ENCODE measurements at places on chromosomes 12 and 14.

DNA sequence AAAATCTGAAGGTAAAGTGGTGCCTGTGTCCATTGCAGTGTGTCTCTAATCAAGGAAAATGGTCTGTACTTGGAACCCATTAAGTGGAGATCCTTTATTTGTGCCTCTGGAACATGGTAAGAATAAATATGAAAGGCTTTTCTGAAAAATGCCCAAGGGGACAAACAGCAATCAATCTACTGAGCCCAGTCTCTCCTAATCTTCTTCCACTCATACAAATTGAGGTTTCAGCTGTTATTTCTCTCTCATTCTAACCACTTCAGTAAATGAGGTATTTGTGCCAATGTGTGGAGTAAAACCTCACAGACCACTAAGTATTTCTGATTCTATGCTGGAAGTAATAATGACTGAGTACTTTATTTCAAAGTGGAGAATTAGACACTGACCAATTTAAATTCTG is 82.3 kb upstream of the ST8SIA1 start:
- no peak for DNase-seq

DNA sequence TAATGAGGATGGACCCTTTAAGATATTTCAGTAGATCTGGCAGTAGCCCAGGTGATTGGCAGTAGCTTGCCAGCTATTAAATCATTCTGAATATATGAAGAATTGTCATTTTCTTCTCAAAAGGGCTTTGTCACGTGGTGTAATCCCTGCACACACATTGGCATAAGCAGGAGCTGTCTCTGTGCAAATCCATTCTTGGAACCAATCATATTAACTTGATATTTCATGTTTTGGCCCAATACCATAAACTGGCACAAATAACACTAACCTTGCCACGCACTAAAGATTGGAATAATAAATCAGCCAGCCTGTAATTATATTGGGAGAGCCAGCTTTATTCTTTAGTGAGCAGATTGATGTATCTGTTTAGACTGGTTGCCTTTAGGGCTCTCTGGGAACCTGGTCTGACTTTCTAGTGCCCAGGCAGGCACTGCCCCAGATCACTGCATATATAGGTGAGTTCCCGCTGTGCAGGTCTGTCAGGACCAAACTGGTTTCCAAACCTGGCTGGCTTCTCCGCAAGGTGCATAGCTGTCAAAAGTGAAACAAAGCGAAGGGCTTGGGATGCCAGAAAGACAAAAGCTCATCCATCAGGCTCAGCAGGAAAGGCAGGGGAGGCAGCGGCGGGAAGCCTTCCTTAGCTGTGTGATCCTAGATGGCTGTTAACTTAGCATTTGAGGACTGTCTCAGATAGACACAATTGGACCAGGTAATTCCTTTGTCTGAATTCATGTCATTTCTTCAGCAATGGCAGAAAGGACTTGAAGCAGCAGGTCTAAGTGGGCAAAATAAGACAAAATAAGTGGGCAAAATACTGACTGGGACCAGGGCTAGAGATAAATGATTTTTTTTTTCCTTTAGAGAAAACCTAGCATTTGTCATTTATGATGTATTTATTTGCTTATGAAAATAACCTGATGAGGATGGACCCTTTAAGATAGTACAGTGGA is 128.8 kb upstream of the DYRK2 start:
- DNase-seq = no peak

GRCh38 chr12:68530965-68531364 is 79.7 kb upstream of the RAP1B start:
- no peak for DNase-seq

DNA sequence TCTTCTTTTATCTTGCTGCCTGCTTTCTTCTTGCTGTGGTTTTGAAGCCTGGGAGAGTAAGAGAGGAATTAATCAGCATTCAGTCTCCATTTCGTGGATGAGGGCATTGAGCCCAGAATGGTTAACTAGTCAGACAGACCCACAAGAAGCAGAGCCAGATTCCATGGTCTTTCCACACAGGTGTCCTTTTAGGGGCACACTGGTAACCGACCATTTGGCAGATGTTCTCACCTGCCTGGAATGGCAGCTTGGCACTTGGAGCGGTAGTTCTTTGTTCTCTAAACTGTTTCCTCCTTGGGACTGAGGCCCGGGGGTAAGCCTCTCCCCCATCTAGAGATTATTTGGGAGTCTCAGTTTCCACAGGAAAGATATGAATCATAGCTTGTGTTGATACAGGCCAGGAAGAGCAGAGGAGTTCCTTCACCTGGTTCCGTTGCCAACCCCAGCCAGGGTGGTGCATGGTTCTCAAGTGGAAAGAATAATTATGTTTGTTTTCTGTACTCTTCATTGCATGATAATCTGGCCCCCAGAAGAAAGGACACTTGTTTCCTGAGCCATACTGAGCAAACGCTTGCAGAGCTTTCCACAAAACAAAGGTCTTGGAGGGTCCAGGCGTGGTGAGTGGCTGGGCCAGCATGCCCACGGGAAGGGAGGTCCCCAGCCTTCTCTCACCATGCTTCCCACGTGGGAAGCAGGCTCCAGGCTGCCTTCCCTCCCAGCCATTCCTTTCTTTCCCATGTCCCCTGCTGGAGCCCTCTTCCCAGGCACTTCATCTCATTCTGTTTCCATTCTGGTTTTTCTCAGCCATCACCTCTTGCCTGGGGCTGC is 2.0 kb upstream of the KRT75 start:
- DNase-seq = no peak

DNA sequence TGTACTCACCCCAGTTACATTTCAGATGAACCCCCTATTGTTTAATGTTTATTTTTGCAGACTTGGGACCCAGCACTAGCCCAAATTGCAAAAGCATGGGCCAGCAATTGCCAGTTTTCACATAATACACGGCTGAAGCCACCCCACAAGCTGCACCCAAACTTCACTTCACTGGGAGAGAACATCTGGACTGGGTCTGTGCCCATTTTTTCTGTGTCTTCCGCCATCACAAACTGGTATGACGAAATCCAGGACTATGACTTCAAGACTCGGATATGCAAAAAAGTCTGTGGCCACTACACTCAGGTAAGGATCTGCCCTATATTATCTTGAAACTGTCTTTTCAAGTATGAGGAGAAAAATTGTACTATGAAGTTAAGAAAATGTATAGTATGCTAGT is 1.2 kb downstream of the GLIPR1 start:
- no peak for DNase-seq

DNA sequence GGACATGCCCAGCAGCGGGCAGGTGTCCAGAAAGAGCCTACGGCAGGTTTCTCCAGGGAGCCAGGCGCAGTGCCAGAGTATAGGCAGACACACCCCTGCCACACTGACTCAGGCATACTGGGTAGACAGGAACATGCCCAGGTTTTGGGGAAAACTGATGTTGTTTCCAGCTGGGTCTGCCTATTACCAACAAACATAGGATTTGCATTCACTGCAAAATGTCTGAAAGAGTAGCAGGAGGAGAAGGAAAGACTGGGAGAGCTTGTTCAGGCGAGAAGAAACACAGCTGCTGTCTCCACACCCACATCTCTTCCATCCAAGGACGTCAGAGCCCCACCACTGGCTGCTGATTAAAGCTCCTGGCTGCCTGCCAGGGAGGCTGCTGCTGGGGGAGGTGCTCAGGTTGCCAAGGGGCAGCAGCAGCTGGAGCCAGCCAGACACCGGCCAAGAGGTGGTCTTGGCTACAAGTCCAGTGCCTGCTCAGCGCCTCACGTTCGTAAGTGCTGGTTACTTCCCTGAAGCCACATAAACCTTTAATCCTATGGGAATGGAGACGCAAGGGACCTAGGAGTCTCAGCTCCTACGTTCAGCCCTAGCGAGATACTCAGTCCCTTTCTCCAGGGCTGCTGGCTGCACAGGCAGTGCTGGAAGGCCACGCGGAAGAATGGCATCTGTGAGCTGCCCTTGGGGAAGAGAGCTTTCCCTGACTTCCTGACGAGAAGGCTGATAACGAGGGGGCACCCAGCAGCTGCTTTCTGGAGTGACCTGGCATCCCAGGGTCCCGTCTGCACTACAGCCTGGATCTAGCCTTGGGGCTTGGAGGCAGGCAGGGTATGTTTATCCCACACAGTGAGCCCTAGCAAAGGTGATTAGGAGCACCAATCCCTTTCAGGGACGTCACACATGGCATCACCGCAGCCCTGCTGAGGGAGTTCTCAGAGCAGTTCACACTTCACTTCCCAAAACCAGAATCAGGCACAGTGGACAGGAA is 58.1 kb downstream of the PLEKHG3 start:
- DNase-seq = no peak

DNA sequence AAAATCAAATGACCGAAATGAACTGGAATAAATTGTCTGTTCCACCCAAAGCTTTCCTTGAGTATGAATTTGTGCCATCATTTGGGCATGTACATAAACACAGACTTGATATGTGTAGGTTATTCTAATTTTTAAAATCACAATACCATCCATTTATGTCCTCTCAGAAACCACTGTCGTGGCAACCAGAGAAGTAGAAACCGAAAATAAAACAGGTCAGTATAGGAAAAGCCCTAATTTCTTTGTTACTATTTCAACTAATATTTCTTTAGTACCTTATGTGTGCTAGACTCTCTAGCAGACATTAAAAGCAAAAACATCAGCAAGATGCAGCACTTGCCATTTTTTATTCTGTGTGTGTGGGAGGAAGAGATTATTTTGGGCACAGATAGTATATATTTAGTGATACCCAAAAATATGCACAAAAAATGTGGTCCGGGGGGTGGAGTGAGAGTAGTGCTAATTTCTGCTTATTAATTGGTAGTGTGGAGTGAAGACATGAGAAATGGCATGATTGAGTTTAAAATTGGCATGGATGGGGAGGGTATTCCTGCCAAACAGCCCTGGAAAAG is 130.8 kb upstream of the CNTN1 start:
- DNase-seq = no peak

DNA sequence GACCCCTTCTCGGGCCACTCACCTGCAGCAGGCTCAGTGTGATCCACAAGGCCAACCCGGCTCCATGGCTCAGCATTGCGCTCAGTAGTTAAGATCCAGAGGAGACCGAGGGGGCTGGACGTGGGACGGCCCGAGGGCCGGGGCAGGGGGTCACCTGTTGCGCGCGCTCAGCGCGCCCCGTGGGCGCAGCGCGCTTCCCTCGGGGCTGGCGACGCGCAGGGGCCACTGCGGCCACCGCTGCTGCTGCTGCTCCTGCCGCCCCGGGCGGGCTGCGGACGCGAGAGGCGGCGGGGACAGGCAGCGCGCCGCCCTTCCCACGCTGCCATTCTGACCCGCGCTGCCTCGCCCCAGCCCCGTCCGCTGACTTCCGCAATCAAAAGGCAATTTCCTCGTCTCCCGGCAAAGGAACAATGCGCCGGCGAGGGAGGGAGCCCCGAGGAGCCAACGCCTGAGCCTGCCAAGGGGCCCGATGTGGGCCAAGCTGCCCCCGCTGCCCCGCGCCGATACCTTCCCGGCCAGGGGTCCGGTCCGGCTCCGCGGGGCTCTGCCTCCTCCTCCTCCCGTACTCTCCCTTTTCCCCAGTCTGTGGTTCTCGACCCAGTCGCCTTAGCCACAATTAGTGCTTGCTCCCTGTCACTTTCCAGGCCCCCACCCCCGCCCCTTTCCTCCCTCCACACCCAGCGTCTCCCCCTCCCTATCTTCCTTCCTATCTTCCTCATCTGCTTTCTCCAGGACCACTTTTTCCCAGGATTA is 27.3 kb downstream of the PTPRB start:
- DNase-seq = no peak

DNA sequence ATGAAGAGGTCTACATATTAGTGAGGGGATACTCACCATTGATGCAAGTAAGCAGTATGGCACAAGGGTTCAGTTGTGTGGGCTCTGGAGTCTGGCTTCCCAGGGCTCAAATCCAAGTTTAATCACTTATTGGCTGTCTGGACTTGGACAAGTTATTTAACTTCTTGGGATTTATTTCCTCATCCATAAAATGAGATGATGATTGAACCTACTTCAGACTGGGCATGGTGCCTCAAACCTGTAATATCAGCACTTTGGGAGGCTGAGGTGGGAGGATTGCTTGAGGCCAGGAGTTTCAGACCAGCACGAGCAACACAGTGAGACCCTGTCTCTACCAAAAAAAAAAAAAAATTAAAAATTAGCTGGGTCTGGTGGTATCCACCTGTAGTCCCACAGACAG is 67.9 kb downstream of the KCNK10 start:
- DNase-seq = no peak

- DNase-seq = no peak
These were observed 140.9 kb downstream of the TMEM30B start for GRCh38 chr14:61140271-61140670.

GRCh38 chr14:61713724-61714437 is 18.6 kb downstream of the HIF1A start:
- no peak for DNase-seq

- DNase-seq = no peak
These were observed 62.3 kb downstream of the HSPB8 start for GRCh38 chr12:119241049-119241448.

DNA sequence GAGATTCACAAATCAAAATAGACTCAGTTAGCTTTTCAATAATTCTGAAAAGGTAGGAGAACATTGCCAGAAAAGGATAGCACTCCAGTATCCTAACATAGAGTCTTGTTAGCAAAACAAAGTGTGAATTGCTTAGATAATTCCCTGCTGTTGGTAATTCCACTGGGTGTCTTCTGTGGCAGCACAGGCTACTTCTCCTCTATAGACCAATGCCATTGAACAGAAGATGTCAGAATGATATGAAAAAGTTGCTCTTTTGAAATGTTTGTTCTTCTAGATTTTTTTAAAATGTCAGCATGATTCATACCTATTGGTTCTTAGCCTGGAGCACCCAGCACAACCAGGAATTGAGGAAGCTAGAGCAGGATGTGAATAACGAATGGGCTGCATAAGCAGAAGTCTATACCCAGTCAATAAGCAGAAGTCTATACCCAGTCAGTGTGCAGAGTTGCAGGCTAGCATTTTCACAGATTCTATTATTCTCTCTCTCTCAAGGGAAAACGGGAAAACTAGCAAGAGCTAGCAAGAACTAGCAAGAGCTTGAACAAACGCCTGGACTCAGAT is 112.8 kb downstream of the SYT1 start:
- no peak for DNase-seq

DNA sequence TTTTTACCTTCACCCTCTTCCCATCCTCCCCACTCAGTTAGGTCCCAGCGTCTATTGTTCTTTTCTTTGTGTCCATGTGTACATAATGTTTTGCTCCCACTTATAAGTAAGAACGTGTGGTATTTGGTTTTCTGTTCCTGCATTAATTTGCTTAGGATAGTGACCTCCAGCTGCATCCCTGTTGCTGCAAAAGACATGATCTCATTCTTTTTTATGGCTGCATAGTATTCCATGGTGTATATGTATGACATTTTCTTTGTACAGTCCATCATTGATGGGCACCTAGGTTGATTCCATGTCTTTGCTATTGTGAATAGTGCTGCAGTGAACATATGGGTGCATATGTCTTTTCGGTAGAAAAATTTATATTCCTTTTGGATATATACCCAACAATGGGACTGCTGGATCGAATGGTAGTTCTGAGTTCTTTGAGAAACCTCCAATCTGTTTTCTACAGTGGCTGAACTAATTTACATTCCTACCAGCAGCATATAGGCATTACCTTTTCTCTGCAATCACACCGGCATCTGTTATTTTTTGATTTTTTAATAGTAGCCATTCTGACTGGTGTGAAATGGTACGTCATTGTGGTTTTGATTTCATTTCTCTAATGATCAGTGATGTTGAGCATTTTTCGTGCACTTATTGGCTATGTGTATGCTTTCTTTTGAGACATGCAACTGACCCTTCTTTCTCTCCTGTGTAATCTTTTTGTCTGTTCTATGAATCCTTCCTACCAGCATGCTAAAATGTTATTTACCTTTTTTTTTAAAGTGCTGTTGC is 279.7 kb upstream of the AMIGO2 start:
- DNase-seq = no peak
